ENCODE measurements at places on chromosomes 12 and 14.

- DNase-seq, result no peak
These were observed 39.2 kb upstream of the PLXNC1 start for GRCh38 chr12:94109160-94109559.

- no peak for DNase-seq
These were observed 1153.6 kb downstream of the FLRT2 start for GRCh38 chr14:86683561-86683960.

DNA sequence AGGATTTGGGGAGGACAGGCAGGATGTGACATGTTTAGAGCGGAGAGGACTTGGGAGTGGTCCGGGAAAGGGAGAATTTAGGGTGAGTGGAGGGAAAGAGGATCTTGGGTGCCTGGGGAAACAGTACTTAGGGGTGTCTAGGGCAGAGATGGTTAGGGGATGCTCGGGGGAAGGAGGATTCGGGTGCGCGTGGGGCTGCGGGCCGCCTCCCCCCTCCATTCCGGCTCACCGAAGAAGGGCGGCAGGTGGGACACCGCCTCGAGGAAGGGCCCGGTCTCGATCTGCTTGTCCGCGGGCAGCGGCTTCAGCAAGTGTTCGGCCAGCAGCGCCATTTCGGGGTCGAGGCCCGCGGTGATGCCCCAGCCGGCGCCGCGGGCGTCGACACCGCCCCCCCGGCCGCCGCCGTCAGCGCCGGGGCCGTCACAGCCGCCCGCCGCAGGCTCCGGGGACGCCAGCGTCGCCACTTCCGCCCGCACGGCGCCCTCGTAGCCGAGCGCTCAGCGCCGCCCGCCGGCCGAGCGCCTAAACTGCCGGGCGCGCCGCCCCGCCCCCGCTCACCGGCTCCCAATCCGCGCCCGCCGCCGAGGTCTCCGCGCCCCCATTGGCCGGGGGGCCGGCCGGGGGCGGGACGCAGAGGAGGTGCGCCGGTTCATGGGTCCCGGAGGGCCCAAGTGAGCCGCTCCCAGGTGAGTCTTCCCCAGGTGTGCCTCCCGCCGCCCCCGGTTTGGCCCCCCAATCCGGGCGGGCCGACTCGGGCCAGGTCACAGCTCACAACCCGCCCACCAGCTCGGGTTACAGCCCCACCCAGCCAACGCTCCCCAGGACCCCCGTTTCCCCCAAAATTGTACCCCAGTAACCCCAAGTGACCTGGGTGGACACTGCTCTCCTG, at the start of gene GLTP:
Gene GLTP (minus strand): TSS at position 499 of the 889 bp plus-strand sequence. CDS start 167 bp downstream, at position 332.
- DNase-seq, result peak; percentile 84

- DNase-seq, result no peak
These were observed 64.8 kb upstream of the YARS2 start for GRCh38 chr12:32820376-32820931.

DNA sequence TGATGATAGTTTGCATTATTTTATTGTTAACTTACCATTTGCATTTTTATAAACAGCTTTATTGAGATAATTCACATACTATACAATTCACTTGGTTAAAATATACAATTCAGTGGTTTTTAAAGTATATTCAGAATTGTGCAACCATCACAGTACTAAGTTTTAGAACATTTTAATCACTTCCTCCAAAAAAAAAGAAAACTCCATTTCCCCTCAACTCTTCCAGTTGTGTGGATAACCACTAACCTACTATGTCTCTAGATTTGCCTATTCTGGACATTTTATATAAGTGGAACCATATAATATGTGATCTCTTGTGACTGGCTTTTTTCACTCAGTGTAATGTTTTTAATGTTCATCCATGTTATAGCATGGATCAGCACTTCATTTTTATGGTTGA, 41.3 kb downstream of the WNK1 start:
- DNase-seq, result no peak

DNA sequence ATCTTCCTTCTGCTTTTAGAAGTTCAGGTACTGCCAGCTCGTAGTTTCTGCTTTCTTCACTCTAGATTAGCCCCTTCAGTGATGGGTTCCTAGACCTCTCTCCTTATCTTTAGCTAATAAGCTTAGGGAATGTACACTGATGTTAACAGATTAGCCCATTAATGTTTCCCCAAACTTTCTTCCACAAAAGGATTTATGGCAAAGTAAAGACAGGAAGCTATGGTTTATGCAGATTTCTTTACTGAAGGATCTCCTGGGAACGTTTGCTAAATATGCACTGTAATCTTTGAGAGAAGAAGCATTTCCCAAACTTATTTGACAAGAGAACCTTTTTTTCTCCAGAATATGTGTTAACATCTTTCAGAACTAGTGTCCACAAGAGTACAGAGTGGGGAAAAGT, 4.2 kb downstream of the SOCS4 start:
- no peak for DNase-seq

GRCh38 chr14:100755649-100756048, 29.0 kb downstream of the DLK1 start:
- DNase-seq, result no peak

DNA sequence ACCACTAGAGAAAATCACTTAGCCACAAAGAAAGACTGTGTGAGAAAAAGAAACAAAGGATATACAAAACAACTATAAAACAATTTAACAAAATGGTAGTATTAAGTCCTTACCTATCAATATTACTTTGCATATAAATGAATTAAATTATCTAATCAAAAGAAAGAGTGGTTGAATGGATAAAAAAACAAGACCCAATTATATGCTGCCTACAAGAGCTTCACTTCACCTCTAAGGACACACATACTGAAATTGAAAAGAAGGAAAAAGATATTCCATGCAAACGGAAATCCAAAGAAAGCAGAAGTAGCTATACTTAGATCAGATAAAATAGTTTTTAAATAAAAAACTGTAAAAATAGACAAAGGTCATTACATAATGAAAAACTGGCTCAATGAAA, 134.9 kb upstream of the CCDC196 start:
- DNase-seq, result no peak

GRCh38 chr14:93056840-93057585, 58.7 kb downstream of the ITPK1 start:
- DNase-seq, result no peak

- no peak for DNase-seq
These were observed 34.0 kb downstream of the CD9 start for GRCh38 chr12:6234214-6234613.

DNA sequence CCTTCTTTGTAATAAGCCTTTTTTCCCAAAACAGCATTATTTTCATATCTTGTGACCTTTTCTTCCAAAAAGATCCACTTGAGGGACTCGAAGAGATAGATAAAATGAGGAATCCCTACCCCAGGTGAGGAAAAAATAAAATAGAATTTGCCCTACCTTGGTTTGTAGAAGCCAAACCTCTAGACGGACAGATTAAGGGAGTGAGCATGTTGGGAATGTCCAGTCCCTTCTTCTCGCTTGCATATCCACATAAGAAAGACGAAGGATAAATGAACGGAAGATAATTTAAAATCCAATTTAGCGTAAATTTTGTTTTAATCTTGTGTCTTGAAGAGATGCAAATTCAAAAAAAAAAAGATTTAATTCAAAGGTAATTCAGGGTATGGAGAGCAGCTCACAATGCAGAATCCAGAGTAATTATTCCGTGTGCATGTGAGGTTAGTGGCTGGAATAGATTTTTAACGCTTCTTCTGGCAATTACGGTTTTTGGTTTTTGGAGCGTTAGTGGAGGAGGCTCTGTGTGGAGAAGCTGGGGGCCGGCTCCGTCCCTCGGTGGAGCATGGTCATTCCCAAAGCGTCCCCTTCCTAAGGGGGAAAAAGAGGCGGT, 1.5 kb downstream of the GRIN2B start:
- no peak for DNase-seq

GRCh38 chr12:59055204-59055860, 135.0 kb upstream of the LRIG3 start:
- no peak for DNase-seq

DNA sequence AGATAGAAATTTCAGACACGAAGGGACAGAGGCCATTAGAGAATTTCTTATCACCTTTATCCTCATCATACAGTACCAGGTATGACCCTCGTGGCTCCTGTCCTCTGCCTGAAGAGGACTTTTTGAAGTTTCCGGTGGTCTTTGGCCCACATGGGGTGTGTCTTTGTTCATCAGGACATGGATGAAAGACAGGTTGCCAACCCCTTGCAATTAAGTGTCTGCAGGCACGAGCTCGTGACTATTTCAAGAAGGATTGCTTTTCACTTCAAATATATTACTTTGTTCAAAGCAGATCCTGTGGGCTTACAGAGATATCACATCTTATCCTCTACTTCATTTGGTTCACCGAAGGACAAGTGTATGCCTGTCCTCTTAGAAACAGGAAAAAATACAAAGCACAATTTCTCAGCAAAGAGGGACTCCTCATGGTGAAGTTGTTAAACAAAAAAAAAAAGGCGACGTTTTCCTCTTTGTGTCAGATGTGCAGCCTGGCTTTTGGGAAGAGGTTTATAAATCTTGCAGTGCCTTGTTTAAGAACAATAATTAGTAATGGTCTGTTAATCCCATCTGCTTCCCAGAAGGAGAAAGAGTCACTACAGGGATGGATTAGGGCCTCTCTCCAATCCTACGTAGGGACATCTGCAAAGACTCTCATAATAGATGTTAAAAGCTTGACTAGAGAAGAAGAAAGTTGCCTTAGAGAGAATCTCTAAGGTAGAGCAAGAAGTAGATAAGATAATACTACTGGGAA, 13.5 kb upstream of the FAM234B start:
- DNase-seq, result no peak

- no peak for DNase-seq
These were observed 34.9 kb downstream of the GNS start for GRCh38 chr12:64724201-64724745.

GRCh38 chr14:101045511-101045910, 142.0 kb upstream of the RTL1 start:
- DNase-seq, result no peak

GRCh38 chr12:123919980-123920360, 52.7 kb downstream of the CCDC92 start:
- no peak for DNase-seq

DNA sequence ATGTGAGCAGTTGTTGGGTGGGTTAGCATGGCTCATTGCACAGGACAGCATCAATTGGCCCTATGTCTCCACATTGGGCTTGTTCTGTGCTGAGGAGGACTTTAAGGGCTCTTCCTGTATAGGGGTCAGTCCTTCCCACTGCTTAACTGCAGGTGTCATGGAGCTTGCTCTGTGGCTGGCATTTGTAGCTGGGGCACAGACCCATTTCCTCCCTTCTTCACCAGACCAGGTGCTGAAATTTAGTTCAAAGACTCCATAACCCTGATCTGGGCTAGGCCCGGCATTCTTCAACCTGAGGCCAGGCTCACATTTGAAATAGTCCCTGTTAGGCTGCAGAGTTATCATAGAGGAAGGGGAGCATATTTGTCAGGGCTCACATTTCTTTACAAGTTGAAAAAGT, 12.8 kb downstream of the CHST11 start:
- no peak for DNase-seq

- DNase-seq, result no peak
These were observed 531 bp downstream of the DLGAP5 start for GRCh38 chr14:55190906-55191202.

- DNase-seq, result no peak
These were observed 283.1 kb downstream of the FLRT2 start for GRCh38 chr14:85813040-85813439.

DNA sequence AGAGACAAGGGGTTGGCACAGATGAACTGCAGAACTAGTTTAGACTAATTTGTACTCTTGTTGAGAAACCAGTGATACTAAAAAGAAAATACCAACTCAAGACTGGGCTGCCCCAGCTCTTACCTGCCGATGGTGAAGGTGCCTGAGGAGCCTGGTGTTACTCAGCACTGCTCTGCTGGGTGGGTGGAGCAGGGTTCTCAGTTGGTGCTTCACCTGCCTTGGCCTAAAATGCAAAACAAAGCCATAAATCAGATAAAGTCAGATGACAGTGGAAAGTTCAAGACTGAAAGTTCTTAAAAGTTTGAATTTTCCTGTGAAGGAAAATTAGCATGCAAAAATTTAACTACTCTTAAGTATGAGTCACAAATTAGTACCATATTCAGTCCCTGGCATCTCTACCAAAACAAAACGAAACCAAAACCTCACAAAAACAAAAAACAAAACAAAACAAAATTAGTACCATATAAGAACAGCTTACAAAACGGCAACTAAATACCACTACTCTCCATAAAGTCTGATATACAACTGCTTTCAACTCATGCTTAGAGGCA, 21.9 kb downstream of the YBX3 start:
- no peak for DNase-seq

GRCh38 chr14:103546652-103547454, 15.6 kb downstream of the BAG5 start:
- peak; percentile 73 for DNase-seq

- DNase-seq, result no peak
These were observed 56.4 kb downstream of the PITPNM2 start for GRCh38 chr12:123094349-123095077.

DNA sequence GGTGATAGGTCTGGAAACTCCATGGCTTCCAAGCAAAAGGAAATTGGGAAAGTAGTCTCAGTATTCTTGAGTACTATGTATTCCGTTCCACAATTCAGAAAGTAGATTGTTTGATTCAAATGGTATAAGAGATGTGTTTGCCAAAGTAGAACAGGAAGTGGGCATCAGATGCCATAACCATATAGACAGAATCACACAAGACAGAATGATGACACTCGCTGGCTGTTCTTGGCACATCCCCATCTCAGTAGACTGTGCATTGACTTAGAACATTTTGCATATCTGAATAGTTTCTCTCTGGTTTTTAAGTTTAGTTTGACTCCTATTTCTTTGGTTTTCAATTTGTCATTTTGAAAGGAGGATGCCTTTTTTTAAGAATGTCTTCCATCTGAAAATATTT, 221.1 kb upstream of the RGS6 start:
- no peak for DNase-seq

- no peak for DNase-seq
These were observed at the start of gene SYNDIG1L for GRCh38 chr14:74426202-74426582. SYNDIG1L (minus strand) TSS chr14:74426210; CDS start chr14:74409744, 16,466 bp downstream.

- DNase-seq, result no peak
These were observed 24.1 kb downstream of the OR6S1 start for GRCh38 chr14:20617138-20618003.

DNA sequence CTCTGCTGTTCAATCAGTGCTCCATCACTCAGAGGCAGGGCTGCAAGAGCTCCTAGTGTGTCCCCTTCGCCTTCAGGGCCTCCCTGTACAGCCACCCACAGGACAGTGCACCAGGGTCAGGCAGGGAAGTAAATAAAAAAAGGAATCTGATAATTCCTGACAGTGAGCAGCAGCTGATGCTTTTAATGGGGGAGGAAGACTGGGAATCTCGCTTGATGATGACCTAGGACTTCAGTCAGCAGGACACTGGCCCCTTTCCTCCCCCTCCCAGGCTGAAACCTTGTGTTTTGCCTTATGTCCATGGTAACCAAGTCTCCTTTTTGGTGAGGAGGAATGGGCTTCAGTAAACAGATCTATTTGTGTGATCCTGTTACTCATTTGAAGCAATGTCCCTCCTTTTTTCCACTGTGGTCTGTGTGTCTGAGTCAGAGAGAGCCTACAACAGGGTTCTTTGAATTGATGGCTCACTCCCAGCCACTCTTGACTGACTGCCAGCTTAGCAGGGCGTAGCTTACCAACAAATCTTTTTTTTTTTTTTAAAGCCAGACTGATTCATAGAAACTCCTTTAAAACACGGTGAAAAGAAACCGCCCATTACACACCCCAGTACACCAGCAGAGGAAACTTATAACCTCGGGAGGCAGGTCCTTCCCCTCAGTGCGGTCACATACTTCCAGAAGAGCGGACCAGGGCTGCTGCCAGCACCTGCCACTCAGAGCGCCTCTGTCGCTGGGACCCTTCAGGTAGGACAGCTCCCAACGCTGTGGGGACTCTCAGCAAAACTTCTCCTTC, at the start of gene EMP1:
Gene EMP1 (plus strand): TSS at position 597 of the 792 bp plus-strand sequence. CDS start 14,785 bp downstream, outside the sequence.
- peak; percentile 43 for DNase-seq

- DNase-seq, result no peak
These were observed 457 bp downstream of the SOCS2 start for GRCh38 chr12:93572712-93573551.

- no peak for DNase-seq
These were observed 315.3 kb downstream of the BCL11B start for GRCh38 chr14:98956661-98957060.
